Fibroblast of upper back skin (primary cell): ENCODE measurements at places on chromosomes 1 and 21.

DNA sequence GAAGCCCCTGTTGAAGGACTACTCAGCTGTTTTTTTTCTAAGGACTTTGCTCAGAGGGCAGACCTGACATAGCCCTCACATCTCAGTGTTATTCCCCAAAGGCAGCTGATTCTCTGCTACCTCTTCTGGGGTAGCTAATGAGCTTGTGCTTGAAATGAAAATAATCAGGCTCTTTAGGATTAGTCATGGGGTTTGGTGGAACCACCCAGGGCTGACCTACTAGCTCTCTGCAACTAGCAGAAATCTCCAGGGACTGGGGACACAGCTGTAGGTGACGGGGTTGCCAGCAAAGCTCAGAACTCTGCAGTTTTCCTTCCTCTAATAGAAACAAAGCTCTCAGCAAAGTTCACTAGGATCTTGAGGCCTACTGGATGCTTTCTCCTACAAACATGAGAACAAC lies 106.4 kb upstream of the BCL9 start:
- DNase-seq = no peak

DNA sequence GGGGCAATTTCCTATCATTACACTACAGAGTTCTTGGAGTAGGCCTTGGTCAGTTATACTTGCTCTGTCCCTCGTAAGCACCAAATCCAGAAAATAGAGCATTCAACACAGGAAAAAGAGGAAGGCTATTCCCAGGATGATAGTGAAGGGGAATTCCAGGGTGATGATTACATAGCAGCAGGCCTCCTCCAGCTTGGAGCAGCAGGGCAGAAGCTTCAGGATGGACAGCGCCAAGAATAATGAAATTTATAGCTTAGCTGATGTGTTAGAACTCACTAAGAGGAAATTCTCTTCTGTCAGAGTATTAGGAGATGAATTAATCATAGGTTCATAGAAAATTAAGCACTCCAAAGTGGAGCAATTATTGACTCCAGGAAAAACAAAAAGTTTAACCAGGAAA lies 10.8 kb upstream of the SMAP2 start:
- peak; percentile 65 for DNase-seq

GRCh38 chr1:61280452-61280851 lies 198.1 kb downstream of the NFIA start:
- DNase-seq = no peak

- peak; percentile 59 for DNase-seq
Observed at GRCh38 chr1:207579436-207579799, 65.5 kb upstream of the CR1L start.

GRCh38 chr1:160565564-160565963 lies 13.7 kb downstream of the CD84 start:
- no peak for DNase-seq

DNA sequence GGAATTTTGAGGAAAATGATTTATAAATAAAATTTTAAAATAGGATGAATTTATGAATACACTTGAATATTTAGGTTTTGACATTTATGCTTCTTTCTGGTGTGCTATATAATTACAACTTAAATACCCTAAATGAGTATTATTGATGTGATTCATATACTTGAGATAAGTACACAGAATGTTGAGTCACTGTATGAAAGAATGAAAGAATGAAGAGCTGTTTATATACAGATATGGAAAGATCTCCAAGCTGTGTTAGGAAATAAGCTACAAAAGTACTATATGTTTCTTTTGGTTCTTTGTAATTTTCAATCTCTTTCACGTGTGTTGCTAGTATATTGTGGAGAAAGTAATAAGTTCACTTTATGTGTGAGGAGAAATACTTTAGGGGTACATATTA lies 147.2 kb downstream of the RASAL2 start:
- peak; percentile 38 for DNase-seq

DNA sequence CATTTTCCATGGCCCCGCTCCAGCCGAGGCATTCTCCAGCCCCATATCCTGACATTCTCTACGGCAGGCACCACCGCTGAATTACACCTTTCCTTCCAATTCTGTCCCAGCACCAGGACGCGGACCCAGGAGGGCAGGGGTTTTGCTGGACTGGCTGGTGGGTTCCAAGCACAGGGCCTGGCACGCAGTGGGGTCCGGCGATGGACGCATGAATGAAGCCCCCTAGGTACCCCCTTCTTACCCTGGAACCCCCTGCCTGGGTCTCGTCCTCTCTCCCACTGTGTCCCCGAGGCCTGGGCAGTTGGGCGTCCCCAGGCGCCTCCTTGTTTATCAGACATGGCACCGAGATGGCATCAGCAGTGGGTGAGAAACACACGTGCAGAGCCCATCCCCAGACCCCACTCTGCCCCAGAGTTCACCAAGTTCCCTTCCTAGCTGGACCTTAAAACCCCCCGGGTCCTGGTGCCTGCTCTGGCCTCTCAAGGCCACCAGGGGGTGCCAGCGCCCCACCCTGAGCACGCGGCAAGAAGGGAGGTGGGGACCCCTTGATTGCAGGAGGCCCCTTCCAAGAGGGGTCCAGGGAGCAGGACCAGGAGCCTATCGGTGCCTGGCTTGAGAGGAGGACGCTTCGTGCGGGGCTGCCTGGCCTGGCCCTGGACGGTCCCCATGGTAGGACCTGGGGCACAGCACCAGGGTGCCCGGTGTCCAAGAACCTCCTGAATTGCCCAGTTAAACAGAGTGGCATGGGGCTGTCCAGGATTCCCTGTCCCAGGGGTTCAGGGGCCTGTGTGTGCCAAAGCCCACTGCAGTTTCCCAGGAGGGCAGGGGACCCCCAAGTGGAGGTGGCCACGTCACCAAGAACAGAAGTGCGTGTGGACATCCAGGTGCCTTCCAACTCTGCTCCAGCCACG lies 46.1 kb downstream of the MEGF6 start:
- DNase-seq = no peak

DNA sequence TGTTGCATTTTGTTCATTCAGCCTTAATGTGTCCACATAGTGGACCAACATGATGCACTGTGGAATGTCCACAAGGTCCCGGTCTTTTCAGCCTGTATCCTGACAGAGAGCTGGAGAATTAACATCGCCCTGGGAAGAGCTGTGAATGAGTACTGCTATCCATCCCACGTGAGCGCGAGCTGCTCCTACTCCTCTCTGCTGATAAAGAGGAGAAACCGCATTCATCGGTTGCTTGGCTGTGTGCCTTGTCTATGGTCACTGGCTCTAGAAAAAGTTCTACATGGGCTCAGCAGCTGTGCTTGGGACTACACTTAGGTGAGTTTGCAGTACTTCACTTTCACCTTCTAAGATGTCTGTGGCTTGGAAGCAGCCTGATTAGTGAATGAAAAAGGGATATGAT lies 31.1 kb upstream of the IGSF5 start:
- DNase-seq = no peak

DNA sequence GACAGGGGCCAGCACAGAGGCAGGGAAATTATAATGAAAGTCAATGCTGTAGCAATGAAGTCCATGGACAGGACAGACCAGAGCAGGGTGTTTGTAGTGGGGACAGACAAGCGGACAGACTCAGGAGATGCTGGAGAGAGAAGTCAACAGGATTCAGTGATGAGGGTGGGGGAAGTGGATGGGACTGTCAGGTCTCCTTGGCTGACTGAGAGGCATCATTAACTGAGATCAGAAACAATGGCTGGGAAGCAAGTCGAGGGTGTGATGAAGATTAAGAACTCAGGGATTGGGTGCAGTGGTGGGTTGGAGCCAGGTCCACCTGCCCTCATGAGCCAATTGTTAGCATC lies 25.5 kb downstream of the CD58 start:
- DNase-seq = no peak
